ENCODE measurements at places on chromosomes 3 and 15.

GRCh38 chr3:49465270-49466034 is 4.6 kb upstream of the DAG1 start:
- no peak for DNase-seq

- no peak for DNase-seq
These were observed 76.0 kb upstream of the TRIM42 start for GRCh38 chr3:140601881-140602280.

DNA sequence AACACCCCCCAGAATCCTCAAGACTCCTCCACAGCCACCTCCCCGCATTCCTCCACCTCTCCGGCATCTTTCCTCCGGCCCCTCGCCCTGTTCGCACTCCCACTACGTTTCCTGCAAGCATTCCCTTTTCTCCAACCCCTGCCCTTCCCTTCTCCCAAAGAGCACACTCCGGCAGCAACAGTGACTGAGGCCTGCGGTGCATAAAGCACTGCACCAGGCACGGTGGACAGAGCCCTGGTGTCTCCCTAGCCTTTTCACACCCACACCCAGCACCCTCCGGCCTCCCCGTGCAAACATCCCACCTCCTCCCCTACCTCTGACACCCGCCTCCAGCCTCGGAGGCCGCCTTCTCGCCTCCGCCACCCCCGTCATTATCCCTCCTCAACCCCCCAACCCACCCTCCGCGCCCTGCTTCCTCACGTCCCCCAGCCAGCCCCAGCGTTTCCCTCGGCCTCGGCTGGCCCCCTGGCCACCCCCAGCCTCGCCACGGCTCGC is 577 bp downstream of the ZNF148 start:
- no peak for DNase-seq

GRCh38 chr15:48020166-48020565 is 100.6 kb upstream of the SLC24A5 start:
- DNase-seq, result no peak

DNA sequence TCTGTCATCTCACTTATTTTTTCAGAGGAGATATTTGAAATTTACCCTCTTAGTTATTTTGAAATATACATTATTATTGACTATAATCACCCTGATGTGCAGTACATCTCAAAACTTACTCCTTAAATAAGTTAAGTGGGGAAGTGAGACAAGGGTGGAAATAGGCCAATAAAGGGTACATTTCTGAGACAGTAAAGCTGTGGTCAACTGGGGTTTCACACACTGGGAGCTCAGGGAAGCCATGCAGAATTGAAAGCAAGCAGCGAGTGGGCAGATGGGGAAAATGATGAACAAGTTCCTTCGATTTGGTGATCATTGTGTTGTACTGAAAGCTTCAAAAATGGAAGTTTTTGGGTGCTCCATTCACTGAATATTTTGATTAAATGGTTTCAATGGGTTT is 21.6 kb upstream of the MOBP start:
- no peak for DNase-seq
